ENCODE measurements at places on chromosomes 4 and X.

GRCh38 chr4:87679449-87680169, 29.5 kb downstream of the DMP1 start:
- no peak for DNase-seq

DNA sequence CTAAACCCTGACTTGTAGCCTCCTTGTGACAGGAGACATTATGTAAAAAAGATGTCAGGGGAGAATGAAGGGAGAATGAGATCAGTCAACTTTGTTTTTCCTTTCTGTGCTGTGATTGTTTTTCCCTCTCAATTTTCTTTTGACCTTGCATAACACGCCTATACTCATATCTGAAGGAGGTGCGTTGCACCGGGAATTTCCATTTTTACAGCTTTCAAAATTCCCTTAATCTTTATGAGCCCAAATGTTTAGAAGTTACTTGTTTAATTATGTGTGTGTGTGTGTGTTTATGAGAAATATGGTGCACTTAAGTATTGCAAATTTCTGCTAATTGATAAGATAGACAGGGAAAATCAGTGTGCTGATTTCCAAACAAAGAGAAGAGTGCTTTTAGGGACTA, 21.6 kb downstream of the SYNPO2 start:
- DNase-seq: no peak

- DNase-seq: peak; percentile 3
These were observed 29.1 kb upstream of the TRO start for GRCh38 chrX:54891573-54891972.

- DNase-seq: no peak
These were observed 2.6 kb upstream of the SPINK2 start for GRCh38 chr4:56823933-56824600.

DNA sequence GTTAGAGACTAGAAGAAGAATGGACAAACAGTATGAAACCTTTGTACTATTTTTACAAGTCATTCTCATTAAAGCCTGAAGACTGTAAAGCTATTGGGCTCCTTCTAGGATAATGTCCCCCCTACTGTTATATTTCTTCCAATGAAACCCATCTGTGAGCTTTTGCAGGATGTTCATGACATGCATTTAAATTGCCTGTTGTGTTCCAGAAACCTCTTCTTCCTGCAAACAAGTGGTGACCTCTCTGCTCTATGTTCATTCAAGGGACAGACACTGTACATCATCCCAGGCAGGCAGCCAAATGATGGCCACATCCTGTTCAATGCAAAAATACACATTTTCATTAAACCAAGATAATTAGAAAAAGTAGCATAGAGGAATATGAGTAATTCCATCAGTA, 128.0 kb downstream of the C4orf33 start:
- no peak for DNase-seq

DNA sequence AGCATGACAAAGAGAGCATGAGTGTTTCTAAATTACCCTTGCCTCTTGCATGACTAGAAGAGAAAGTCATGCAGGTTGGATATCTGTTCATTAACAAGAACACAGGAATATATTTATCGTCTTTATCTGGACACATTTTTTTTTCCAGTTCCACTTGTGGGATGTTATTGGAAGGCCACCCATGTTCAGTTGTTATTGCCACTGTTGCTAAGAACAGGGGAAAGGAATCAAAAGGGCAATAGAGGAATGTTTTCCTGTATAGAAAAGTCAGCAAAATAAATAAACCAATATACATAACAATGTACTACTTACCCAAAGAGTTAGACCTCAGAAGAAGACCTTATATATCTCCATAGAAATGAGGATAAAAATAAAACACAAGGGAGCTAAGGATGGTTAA, 270.1 kb downstream of the QDPR start:
- DNase-seq: no peak

- no peak for DNase-seq
These were observed 24.1 kb upstream of the WFS1 start for GRCh38 chr4:6245246-6246169.

- no peak for DNase-seq
These were observed 170.9 kb upstream of the GRIA3 start for GRCh38 chrX:123013141-123013540.

- no peak for DNase-seq
These were observed 2.7 kb downstream of the SCML2 start for GRCh38 chrX:18351784-18352183.

- DNase-seq: no peak
These were observed 1329.1 kb downstream of the PCDH18 start for GRCh38 chr4:136203199-136203598.

DNA sequence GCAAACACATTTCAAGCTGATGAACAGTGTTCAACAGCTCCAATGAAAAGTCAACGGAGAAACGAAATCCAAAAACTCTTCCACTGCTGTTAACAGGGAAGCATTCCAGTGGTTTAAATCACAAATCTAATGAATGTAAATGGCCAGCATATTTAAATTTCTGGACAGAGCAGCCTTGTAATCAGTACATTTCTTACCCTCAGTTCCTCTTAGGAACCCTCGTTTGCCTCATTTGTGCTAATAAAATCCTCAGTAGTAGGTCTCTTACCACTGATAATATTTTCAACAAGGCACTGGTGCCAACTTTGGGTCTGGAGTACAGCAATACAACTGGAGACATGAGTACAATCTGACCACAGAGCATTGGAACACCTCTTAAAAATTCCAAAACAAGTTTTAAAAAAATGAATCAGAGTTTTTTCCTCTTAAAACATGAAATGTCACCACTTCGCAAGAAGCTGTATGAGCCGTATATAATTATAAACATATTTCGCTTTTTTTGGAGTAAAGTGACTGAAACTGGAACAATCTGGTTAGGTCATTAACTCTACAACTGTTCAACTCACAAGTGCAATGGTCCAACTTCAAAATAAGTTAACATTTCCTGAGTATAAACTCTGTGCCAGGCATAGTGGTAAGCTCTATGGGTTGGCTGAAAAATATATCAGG, 211.2 kb downstream of the CPEB2 start:
- no peak for DNase-seq

- no peak for DNase-seq
These were observed 965.5 kb upstream of the IGFBP7 start for GRCh38 chr4:58075724-58076123.

GRCh38 chr4:74206088-74206825, 48.3 kb downstream of the MTHFD2L start:
- no peak for DNase-seq

GRCh38 chr4:165580351-165580905, 201.6 kb downstream of the CPE start:
- DNase-seq: no peak

DNA sequence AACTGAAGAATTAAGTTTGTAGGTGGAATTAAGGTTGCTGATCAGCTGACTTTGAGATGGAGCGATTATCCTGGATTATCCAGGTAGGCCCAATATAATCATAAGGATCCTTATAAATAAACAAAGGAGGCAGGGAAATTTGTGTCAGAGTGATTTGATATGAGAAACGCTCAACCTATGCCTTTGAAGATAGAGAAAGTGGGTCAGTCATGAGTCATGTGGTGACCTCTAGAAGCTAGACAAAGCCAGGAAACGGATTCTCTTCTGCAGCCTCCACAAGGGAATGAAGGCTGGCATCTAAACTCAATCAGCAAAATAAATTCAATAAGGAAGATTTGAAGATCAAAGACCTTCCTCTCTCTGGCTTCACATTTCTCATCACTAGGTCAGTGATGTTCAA, 41.5 kb upstream of the SMIM10 start:
- no peak for DNase-seq

DNA sequence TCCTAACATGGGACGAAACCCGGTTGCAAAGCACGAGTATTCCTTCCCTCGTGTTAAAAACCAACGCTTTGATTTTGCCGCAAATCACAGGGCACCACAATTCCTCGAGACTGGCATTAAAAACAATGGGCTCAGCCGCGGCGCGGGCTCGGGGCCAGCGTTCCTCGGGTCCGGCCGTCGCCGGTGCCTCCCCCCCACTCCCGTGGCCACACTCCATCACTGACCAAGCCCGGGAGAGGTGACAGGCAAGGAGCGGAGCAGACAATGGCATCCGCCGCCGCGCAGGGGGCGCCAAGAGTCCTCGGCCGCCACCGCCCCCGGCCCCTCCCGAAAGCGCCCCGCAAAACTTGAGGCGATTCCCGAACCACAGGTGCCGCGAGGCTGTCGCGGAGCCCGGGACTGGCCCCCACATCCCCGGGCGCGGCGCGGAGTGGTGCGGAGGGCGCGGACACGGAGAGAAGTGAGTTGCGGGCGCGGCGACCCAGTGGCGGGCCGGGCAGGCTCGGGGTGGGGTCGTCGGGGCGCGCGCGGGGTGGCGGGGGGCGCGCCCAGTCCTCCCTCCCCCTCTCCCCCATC, 445 bp downstream of the AP1S2 start:
- no peak for DNase-seq

- no peak for DNase-seq
These were observed 41.3 kb downstream of the WDR1 start for GRCh38 chr4:10075158-10075863.

GRCh38 chrX:1480082-1480785, 27.5 kb upstream of the ASMTL start:
- DNase-seq: no peak

DNA sequence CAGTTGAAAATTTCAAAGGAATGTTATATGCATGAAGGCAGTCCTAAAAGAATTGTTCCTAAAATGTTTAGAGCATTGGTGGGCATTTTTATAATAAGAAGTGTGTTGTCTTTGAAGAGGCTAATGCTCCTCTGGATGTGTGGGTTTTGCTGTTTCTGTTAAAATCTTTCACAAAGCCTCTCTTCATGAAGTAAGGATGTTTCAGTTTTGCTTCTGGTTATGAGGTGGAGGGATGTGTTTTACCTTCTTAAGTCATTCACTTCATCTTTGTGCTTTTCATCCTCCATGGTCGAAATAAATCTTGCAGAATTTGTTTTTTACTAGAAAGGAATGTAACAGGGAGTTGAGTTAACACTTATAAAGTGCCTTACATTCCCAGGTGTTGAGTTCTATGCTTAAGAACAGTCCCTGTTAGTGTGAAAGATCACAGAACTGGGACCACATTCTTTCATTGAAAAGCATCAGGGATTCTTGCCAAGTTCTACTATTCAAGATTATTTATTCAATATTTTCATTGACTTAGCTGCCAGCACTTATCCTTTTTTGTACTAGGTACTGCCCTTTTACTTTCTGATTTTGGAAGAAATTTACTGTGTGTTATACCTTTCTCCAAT, 21.1 kb downstream of the FHIP1A start:
- no peak for DNase-seq

GRCh38 chrX:28177202-28177601, 196.0 kb upstream of the DCAF8L1 start:
- DNase-seq: no peak

- DNase-seq: no peak
These were observed 164.1 kb downstream of the RASL11B start for GRCh38 chr4:53026233-53026632.

DNA sequence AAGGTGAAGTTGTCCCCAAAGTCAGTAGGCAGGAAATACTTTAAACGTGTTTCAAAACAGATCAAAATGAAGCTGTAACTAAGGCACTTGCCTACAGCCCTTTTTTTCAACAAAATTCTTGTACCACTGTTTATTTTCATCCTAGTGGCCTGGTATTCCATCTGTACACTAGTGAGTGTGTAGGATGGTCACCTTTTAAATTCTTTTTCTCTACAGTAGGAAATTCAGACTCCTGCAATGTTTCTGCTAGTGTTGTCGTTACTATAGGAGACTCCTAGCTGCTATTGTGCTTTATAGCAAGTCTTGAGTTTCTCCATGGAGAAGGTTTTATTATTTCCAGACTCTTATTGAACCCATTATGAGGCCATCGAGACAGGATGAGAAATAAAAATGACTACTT, 7.0 kb upstream of the NHS start:
- no peak for DNase-seq

GRCh38 chr4:18777190-18777930, 755.8 kb upstream of the LCORL start:
- no peak for DNase-seq

- no peak for DNase-seq
These were observed 7.9 kb downstream of the PLK4 start for GRCh38 chr4:127888559-127888958.

DNA sequence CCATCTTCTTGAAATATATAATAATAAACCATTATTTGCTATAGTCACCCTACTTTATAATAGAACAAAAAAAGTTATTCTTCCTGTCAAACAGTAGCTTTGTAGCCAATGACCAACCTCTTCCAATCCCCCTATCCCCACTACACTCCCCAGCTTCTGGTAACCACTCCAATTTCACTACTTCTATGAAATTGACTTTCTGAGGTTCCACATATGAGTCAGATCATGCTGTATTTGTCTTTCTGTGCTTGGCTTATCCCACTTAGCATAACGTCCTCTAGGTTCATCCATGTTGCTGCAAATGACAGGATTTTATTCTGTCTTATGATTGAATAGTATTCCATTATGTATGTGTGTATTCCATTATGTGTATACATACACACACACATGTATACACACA, 809.7 kb upstream of the NDST4 start:
- DNase-seq: no peak

DNA sequence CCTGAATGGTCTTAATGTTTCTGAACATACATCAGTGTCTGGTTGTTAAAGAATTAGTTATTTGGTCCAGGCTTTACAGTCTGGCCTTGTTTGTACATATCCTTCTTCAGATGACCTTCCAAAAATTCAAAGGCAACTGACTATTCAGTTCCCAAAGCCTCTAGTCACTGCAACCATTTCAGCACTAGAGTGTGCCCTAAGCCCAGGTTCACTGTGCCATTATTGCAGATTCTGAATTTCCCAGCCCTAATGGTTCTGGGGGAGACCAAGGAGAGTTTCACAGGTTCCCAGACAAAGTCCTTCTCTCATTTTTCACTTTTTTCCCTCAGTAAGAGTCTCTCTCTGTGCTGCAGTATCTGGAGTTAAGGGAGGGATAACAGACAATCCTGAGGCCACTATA, 235.8 kb downstream of the TRAM1L1 start:
- no peak for DNase-seq

DNA sequence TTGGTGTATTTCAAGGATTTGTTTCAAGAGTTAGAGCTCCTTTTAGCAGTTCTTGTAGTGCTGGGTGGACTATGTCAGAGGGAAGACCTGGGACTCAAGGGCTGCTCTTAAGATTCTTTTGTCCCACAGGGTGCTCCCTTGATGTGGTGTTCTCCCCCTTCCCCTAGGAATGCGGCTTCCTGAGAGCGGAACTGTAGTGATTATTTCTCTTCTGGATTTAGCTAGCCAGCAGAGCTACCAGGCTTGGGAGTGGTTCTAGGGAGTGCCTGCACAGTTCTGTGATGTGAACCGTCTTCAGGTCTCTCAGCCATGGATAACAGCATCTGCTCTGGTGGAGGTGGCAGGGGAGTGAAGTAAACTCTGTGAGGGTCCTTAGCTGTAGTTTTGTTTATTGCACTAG, 336.8 kb downstream of the FSTL5 start:
- DNase-seq: no peak

DNA sequence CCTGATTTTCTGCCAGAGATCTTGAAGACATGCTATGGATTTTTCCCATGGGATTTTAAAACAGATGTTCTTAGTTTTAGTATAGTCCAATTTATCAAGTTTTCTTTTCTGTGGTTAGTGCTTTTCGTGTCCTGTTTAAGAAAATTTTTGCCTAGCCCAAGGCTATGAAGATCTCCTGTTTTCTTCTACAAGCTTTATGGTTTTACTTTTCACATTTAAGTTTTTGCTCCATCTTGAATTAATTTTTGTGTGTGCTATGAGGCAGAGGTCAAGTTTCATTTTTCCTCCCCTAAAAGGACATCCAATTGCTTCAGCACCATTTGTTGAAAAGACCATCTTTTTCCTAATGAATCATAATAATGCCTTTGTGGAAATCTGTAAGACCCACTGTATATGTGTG, 65.6 kb downstream of the POLR2B start:
- no peak for DNase-seq
